ENCODE measurements at places on chromosomes 3 and 15.

DNA sequence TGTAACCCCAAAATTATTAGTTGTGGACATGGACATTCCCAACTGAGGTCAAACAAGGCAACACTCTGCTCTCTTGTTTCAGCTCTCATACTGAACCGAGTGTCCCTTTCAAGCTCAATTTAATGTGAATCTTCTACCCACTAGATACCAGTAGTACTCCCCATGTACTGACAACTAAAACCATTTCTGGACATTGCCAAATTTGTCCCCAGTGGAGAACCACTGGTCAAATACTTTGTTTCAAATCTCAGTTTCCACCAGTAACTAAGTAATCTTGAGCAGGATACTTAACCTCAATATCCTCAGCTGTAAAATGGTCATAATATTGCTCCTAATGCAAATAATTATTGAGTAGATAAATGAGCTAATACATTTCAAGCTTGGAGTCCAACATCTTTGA, 566.0 kb downstream of the ZIC1 start:
- DNase-seq = no peak

- DNase-seq = no peak
Observed at GRCh38 chr3:181756645-181757297, 45.0 kb downstream of the SOX2 start.

- no peak for DNase-seq
Observed at GRCh38 chr3:150161011-150161410, 190.3 kb upstream of the PFN2 start.

- DNase-seq = no peak
Observed at GRCh38 chr3:109369510-109369909, 32.2 kb upstream of the DPPA4 start.

- DNase-seq = no peak
Observed at GRCh38 chr3:169286992-169287391, 376.5 kb downstream of the MECOM start.

DNA sequence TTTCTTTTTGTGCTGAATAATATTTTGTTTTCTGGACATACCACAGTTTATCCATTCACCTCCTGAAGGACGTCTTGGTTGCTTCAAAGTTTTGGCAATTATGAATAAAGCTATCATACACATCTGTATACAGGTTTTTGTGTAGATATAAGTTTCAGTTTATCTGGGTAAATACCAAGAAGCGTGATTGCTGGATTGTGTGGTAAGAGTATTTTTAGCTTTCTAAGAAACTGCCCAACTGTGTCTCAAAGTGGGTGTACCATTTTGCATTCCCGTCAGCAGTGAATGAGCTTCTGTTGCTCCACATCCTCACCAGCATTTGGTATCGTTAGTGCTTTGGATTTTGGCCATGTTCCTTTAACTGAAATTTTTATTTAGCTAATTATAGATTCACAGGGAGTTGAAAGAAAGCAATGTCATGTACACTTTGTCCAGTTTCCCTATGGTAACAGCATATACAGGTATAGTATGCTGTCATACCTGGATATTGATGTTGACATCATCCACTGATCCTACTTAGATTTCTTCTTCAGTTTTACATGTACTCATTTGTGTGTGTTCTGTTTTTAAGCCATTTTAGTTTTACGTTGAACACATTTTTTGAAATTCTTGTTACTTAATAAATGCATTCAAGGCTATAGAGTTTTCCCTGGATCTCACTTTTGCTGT, 11.9 kb downstream of the ARID3B start:
- no peak for DNase-seq

DNA sequence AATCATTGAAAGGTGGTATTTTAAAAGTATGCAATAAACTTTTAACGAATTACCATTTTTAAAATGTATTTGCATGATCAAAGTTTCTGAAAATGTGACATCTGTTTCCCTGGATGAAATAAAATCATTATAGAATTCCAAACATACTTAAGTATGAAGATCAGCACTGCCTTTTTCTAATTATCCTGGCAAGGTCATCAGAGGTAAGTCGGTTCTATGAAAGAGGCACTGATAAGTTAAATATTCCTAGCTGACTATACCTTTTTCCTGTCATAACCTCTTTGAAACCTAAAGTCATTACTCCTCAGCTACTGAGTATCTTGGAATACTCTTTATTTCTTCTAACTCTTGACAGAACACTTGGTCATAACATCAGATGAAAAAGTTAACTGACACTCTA, 406.1 kb upstream of the ALCAM start:
- DNase-seq = no peak

DNA sequence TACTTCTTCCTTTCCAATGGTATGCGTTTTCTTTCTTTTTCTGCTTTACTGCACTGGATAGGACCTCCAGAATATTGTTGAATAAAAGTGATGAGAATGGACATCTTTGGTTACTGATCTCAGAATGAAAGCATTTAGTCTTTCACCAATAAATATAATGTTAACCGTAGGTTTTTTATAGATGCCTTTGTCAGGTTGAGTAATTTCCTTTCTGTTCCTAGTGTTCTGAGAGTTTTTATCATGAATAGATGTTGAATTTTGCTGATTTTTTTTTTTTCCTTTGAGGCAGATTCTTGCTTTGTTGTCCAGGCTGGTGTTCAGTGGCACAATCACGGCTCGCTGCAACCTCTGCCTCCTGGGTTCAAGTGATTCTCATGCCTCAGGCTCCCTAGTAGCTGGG, 158.4 kb downstream of the KLHL25 start:
- DNase-seq = no peak

DNA sequence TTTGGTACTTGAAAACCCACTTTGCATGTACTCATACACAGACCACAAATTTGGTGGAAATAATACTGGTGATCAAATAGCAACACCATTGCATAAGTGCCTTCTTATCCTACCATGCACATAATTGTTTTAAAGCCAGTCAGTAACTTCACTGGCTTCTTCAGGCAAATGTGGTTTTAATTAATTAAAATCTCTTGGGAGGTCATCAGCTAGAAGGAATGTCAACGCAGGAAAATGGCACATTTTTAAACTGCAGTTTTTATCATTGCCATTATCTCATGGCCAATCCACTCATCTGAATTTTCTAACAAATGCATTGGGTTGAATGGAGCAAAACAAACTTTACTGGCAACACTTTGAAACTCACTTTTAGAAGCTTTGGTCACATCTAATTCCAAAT, 105.7 kb upstream of the ZPLD1 start:
- no peak for DNase-seq

GRCh38 chr3:7407107-7407506, 546.2 kb downstream of the GRM7 start:
- no peak for DNase-seq

Measured in GM12891 (cell line).